Sigmoid colon (tissue), 7 donors: ENCODE measurements at places on chromosomes 4 and X. TPM values are rescaled to one million over a fixed set of nuclear protein-coding genes. Genes with fewer than 3 reads are reported as not detected.

GRCh38 chr4:3244747-3245146 is 4.2 kb upstream of the MSANTD1 start:
- no peak for DNase-seq

GRCh38 chr4:74543231-74543781 is 98.4 kb downstream of the AREG start:
- no peak for DNase-seq

GRCh38 chrX:9349572-9350494 is 115.0 kb upstream of the TBL1X start:
- no peak for DNase-seq

GRCh38 chr4:102007959-102008425 is 217.5 kb downstream of the BANK1 start:
- no peak for DNase-seq

DMRTC1 gene
- total RNA-seq: 0.55 TPM

CTSO gene
- 29.3 TPM for total RNA-seq
